Tracheal epithelial cell (primary cell): ENCODE measurements at places on chromosomes 6 and 20. TPM values are rescaled to one million over a fixed set of nuclear protein-coding genes. Genes with fewer than 3 reads are reported as not detected.

CALHM4 gene
- not detected in 2 replicates for total RNA-seq

JPH2 gene
- total RNA-seq: under 0.01 and 6.0 TPM in 2 replicates

GTF2H4 gene
- 12.3 and 13.4 TPM in 2 replicates for total RNA-seq

SDCBP2 gene
- total RNA-seq: 48.7 and 80.4 TPM in 2 replicates

HCK gene
- total RNA-seq: not detected in 2 replicates

XKR7 gene
- total RNA-seq: under 0.01 TPM in 1 of 2 replicates, not detected in the other

KHDC1L gene
- not detected in 2 replicates for total RNA-seq

REM1 gene
- not detected in 2 replicates for total RNA-seq

EYS gene
- total RNA-seq: under 0.01 and 0.64 TPM in 2 replicates

TSBP1 gene
- total RNA-seq: not detected in 2 replicates

SAPCD1 gene
- total RNA-seq: not detected in 2 replicates

DEFB121 gene
- not detected in 2 replicates for total RNA-seq

SIGLEC1 gene
- total RNA-seq: not detected in 2 replicates

PPIL6 gene
- total RNA-seq: 3.4 and 6.0 TPM in 2 replicates

ACSS1 gene
- total RNA-seq: 2.2 and 2.6 TPM in 2 replicates

KIAA1755 gene
- 0.21 and 0.24 TPM in 2 replicates for total RNA-seq

NTSR1 gene
- total RNA-seq: not detected in 2 replicates

GPR6 gene
- not detected in 2 replicates for total RNA-seq

IMPG1 gene
- not detected in 2 replicates for total RNA-seq

CENPB gene
- total RNA-seq: 100 and 109 TPM in 2 replicates

SYCP2L gene
- total RNA-seq: 0.48 and 0.64 TPM in 2 replicates

ZC3H12D gene
- under 0.01 TPM in 1 of 2 replicates, not detected in the other for total RNA-seq

TOX2 gene
- total RNA-seq: not detected in 2 replicates

OR2J3 gene
- not detected in 2 replicates for total RNA-seq

TRERF1 gene
- 0.96 and 3.8 TPM in 2 replicates for total RNA-seq

VSX1 gene
- total RNA-seq: not detected in 2 replicates
